ENCODE measurements at places on chromosomes 13 and 19.

GRCh38 chr19:11806354-11807098 lies 7.5 kb upstream of the ZNF440 start:
- no peak for DNase-seq

- no peak for DNase-seq
Observed at GRCh38 chr19:41706741-41707501, 1.5 kb upstream of the CEACAM5 start.

DNA sequence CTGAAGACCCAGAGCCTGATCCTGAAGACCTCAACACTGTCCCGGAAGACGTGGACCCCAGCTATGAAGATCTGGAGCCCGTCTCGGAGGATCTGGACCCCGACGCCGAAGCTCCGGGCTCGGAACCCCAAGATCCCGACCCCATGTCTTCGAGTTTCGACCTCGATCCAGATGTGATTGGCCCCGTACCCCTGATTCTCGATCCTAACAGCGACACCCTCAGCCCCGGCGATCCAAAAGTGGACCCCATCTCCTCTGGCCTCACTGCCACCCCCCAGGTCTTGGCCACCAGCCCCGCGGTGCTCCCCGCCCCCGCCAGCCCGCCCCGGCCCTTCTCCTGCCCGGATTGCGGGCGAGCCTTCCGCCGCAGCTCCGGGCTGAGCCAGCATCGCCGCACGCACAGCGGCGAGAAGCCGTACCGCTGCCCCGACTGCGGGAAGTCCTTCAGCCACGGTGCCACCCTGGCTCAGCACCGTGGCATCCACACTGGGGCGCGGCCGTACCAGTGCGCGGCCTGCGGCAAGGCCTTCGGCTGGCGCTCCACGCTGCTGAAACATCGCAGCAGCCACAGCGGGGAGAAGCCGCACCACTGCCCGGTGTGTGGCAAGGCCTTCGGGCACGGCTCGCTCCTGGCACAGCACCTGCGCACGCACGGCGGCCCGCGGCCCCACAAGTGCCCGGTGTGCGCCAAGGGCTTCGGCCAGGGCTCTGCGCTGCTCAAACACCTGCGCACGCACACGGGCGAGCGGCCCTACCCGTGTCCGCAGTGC lies 2.9 kb upstream of the MCOLN1 start:
- no peak for DNase-seq

- DNase-seq = peak; percentile 49
Observed at GRCh38 chr13:31424130-31424729, 224.5 kb downstream of the B3GLCT start.

DNA sequence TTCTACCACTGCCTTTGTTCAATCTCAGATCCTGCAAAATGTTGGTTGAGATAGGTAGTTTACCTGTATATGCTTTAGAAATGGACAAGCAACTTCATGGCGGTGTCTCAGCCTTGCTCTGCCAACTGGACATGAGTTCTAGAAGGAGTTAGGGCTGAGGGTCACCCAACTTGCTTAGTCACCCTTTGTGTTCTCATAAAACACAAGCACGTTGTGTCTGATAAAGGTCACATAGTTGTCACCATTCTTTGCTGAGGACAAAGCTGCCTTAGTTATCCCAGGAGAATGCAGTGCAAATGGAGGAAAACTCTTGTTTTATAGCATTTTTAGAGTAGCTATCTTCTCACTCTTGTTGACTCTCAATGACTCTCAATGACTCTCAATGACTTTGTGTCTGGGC lies 218.4 kb upstream of the TMTC4 start:
- no peak for DNase-seq

Data from LNCaP clone FGC (cell line).